ENCODE measurements at places on chromosomes 5 and 9. TPM values are rescaled to one million over a fixed set of nuclear protein-coding genes. Genes with fewer than 3 reads are reported as not detected.

Gene SLC25A2
- total RNA-seq: 0.11 TPM

Gene TLX3
- total RNA-seq: not detected

Gene PCDHGB3
- not detected for total RNA-seq

Gene MGAT1
- total RNA-seq: 135 TPM

Gene BNC2
- 1.6 TPM for total RNA-seq

DNA sequence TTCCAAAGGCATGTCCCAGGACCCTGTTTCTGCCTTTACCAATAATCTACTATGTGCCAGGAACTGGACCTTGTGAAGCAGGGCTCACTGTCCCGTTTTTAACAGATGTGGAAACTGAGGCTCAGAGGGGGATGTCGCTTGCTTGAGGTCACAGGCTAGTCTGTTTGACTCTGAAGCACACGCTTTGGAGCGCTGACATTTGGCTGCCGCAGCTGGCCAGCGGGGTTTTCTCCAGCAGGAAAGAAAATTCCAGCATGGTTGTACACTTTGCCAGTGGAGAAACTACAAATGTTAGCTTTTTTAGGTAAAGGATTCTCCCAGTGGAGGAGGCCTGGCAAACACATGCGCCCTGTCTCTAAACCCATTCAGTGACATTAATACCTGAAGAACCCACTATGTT, 50.5 kb downstream of the SH3PXD2B start:
- DNase-seq: no peak

- DNase-seq: no peak
These were observed 38.6 kb downstream of the B4GALT1 start for GRCh38 chr9:33128570-33128969.

DNA sequence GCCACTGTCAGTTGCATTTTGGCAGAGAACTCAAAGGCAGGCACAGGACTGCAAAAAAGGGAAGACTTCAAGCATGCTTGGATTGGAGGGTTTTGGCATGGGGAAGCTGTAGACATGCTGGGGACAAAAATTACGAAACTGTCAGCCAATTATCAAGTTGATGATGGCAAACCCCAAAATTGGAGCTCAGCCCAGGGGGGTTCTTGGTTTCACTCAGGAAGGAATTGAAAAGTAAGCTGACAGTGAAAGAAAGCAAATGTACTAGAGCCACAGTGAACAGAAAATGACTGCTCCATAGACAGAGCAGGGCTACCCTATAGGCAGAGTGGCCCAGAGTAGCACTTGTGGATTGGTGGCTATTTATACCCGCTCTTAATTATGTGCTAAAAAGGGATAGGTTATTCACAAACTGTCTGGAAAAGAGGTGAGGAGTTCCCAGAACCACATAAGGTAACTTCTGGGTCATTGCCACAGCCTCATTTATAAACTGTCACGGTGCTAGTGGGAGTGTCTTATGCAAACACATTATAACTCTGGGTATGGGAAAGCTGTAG, 14.6 kb upstream of the CFAP95 start:
- DNase-seq: no peak

- DNase-seq: no peak
These were observed 10.6 kb downstream of the MARCOL start for GRCh38 chr5:148248894-148249293.

DNA sequence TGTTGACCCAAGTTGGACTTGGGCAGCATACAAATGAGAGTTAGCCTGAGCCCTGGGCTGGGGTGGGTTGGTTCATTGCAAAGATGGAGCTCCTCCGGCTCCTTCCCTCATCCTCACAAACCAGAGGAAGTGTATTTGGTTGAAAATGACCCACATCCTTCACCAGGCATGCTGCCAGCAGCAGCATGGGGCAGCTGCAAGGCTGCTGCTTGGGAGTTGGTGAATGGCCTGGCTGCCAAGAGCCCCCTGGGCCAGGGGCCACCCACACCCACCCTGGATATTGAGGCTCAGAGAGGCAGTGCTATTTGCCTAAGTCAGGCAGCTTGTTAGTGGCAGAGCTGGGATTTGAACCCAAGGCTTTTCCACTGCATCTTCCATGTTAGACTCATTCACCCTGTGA, 29.5 kb downstream of the PPARGC1B start:
- DNase-seq: no peak

DNA sequence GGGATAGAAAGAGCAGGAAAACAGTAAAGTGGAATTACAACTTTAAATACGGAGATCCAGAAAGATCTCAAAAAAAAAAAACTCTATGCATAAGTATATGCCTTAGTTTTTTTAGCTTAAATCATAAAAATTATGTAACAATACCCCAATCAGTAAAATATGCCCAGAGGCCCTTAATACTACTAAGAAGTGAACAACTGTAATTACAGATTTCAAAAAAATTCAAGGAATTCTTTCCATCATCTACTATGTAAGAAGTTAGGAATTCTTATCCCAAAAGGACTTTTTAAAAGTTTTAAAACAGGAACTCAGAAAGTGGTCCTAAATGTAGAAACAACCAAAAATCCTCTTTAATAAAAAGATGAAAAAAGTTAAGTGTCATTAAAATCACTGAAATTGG, 111.3 kb downstream of the SSBP2 start:
- no peak for DNase-seq

- no peak for DNase-seq
These were observed 3.2 kb downstream of the OTP start for GRCh38 chr5:77635067-77635916.

GRCh38 chr9:87516926-87517290, 19.2 kb downstream of the DAPK1 start:
- no peak for DNase-seq

DNA sequence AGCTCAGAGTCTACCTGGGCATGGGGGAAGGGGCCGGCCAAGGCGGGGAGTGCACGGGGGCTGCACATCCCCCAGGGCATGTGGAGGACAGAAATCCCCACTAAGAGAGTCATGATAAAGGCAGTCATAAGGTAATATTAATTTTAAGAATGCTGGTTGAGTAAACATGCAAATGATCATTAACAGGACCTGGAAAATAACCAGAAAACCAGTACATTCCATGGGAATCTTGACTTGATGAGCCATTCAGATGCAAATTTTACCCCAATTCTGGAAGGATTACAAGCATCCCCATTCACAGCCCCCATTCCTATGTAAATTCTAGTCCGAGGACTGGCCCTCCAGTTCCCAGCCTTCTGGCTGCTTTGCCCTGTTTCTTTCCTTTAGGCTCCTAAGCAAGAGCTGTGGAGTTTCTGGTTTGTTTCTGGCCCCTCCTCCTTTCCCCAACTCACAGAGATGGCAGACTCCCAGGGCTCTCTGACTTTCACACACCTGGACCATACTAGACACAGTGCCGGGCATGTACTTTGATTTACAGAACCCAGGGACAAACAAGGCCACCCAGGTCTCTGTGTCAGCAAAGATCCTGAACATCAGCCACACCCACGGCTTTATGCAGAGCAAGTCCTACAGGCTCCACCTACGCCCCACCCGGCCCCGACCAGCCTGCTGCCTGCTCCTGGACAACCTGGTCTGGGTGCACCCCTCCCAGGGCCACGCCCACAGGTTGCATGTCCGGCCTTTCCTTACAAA, 62.7 kb downstream of the SEMA4D start:
- no peak for DNase-seq

DNA sequence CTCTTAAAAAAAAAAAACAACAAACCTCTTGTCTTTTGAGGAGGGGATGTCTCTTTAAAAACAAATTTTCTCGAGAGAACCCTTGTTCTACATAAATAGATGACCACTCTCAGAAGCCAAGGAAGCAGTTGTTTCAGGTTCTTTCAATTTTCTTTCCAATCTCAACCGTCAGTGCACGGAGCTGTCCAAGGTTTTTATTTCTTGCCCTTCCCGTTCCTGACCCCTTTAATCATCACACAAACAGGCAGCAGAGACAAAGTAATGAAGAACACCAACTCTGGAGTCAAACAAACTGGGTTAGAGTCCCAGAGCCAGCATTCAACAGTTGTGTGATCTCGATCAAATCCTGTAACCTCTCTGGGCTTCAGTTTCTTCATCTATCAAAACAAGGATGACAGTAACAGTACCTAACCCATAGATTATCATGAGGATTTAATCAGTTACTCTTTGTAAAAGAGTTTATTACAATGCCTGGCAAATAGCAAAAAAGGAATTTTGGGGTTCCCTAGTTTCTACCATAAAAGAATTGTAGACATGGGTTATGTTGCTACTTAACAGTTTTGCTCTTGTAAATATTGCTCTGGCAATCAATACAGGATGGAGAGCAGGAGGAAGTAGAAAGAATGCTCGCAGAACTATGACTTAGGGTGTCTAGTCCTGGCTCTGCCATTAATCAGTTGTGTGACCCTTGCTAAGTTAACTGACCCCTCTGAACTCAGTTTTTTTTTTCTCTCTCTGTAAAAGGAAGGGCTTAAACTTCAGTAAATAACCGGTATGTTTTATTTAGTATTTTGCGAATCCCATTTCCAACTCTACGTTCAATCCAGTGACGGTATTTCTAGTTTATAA, 1.0 kb upstream of the NIM1K start:
- no peak for DNase-seq

DNA sequence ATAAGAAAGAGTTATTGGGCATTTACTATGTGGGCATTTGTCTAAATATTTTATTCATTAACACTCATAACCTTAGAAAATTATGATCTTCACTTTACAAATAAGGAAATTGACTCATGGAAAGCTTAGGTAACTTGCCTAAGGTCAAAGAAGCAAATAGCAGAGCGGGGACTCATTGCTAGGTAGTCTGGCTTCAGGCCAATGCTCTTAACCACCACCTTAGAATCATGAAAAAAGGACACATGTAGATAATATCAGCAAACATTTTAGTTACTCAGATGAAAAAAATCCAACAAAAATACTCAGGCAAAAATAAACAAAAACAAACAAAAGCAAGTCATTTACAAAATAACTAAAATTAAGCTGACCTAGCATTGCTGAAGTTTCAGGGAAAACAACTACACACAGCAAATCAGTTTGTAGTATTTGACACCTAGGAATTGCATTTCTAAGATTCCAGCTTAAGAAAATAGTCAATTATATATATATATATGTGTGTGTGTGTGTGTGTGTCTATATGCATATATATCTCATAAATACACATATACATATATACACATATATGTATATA, 166.0 kb downstream of the HMHB1 start:
- no peak for DNase-seq
